ENCODE measurements at places on chromosomes 2 and 18. TPM values are rescaled to one million over a fixed set of nuclear protein-coding genes. Genes with fewer than 3 reads are reported as not detected.

GRCh38 chr2:121709776-121710469 lies 26.8 kb downstream of the NIFK start:
- DNase-seq, result no peak

GRCh38 chr18:3449512-3450011 lies 410 bp upstream of the TGIF1 start:
- no peak for DNase-seq

DNA sequence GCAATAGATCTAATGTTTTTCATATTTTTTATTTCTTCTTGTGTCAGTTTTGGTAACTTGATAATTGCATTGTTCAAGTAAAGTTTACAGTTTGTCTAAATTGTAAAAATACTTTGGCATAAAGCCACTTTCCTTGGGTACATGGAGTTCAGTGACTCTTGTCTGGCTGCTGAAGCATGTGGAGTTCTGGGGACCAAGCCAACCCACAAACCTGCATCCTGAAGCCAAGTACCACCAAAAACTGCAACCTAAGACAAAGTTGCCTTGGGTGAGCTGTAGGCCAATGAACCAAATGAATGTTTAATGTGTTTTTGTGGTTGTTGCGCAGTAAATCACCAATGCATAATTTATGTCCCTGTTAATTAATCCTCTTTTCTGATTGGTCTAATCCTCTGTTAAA lies 872.6 kb downstream of the BCL11A start:
- no peak for DNase-seq

GRCh38 chr2:239516286-239516953 lies 115.6 kb upstream of the HDAC4 start:
- DNase-seq, result no peak

GRCh38 chr2:134276381-134277172 lies 22.7 kb downstream of the MGAT5 start:
- DNase-seq, result no peak

Gene AKAIN1
- not detected for total RNA-seq

Gene PROM2
- 0.37 TPM for total RNA-seq

Gene FAM228B
- total RNA-seq, result 3.1 TPM

Gene VWA3B
- total RNA-seq, result not detected

Gene CPLX4
- not detected for total RNA-seq

Gene NT5C1B
- not detected for total RNA-seq

All from activated T-helper 1 cell treated with anti-CD3 and anti-CD28 coated beads, Interleukin-12 subunit alpha, Interleukin-12 subunit beta, Interleukin-2, Interleukin-4 antibody, amounts not matched to agents 30 ng/mL and 10 ng/mL and 1 ng/mL, durations not matched to agents 14 hours and 24 hours and 36 hours (primary cell).